ENCODE measurements at places on chromosomes 1 and 21.

DNA sequence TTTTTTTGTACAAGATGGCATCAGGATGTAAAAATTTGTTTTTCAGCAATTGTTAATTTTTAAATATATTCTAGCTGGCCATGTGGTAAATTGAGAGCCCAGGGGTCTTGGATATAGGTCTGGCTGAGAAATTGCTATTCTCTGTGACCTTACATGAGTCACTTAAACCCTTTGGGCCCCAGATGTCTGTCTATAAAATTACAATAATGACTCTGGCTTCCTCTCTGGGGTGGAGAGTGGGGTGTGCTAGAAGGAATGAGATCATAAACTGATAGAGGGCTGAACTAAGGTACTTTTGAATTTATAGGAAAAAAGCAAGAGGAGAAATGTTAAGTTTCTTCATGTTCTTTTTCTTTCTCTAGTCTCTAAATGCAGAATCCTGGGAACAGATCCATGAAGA is 12.4 kb upstream of the TCHH start:
- no peak for DNase-seq

- no peak for DNase-seq
These were observed 88.4 kb upstream of the COL6A1 start for GRCh38 chr21:45892916-45893739.

- no peak for DNase-seq
These were observed 55.8 kb upstream of the DNAH14 start for GRCh38 chr1:224873434-224874369.

- no peak for DNase-seq
These were observed 124.3 kb upstream of the ESRRG start for GRCh38 chr1:216847397-216848036.

- no peak for DNase-seq
These were observed 149.5 kb downstream of the GRIK3 start for GRCh38 chr1:36884801-36885200.

DNA sequence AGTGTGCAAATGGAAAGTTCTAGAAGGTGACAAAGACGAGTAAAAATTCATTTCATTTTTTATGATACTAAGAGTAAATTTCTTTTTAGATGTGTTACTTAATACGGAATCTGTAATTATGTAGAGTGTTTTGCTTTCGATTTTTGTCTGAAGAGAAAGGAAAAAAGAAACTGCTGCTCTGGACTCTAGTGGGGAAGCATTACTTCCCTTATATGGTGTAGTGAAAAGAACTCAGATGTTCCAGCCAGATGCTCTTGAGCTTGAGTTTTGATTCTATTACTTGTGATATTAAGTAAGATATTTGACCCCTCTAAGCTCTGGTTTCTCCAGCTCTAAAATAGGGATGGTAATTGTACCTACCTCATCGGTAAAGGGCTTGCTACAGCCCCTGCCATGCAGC is 12.2 kb upstream of the GPR161 start:
- DNase-seq, result no peak

DNA sequence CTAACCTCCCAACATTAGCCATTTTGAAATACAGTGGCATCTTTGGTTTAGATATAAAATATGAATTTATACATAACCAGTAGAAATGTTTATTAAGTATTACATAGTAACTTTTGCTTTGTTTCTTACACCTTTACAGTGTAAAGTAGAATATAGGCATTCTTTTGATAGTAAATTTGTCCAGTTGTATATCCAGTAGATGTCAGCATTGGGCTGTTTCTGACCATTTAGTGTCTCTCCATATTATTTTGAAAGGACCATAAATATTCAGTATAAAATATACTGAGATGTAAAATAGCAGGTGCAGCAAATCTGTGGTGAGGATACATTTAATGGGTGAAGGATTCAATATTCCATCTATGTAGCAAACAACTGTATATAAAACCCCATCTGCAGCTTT is 115.8 kb upstream of the ZRANB2 start:
- DNase-seq, result no peak

GRCh38 chr1:7232441-7233236 is 447.4 kb downstream of the CAMTA1 start:
- DNase-seq, result no peak

DNA sequence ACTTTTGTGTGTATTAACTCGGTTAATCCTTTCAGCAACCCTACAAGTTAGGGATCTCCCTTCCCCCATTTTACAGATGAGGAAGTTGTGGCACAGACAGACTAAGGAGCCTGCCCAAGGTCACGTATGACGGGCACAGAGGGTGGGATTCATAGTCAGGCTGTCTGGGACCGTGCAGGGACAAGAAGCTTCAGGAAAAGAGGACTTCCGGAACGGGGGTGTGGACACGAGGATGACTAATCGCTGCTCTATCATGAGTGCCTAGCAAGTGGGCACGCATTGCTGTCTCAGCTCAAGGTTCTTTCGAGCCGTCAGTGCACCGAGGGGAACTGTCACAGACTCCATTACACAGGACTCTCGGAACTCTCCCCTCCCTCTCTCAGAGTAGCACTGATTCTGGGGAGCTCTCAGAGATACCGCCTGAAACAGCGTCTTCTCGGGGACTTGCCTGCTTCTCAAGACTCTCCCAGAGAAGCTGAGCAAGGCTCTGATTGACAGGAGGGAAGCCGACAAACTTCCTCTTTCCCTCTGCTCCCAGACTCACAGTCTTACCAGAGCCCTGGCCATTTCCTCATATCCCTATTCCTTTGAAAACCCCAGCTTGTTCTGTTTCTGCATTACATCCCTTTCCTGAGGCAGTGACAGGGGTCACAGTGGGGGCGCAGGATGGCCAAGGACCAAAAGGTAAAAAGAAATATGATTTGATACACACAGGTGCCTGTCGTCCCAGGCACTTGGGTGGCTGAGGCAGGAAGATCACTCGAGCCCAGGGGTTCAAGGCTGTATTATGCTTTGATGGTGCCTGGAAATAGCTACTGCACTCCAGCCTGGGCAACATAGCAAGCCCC is 14.4 kb downstream of the FHAD1 start:
- DNase-seq, result peak; percentile 53

DNA sequence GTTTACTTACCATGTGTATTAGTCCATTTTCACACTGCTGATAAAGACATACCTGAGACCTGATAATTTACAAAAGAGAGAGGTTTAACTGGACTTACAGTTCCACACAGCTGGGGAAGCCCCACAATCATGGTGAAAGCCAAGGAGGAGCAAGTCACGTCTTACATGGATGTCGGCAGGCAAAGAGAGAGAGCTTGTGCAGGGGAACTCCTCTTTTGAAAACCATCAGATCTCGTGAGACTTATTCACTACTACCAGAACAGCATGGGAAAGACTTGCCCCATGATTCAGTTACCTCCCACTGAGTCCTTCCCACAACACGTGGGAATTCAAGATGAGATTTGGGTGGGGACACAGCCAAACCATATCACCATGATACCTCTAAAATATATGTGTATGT is 39.3 kb upstream of the ERRFI1 start:
- no peak for DNase-seq

DNA sequence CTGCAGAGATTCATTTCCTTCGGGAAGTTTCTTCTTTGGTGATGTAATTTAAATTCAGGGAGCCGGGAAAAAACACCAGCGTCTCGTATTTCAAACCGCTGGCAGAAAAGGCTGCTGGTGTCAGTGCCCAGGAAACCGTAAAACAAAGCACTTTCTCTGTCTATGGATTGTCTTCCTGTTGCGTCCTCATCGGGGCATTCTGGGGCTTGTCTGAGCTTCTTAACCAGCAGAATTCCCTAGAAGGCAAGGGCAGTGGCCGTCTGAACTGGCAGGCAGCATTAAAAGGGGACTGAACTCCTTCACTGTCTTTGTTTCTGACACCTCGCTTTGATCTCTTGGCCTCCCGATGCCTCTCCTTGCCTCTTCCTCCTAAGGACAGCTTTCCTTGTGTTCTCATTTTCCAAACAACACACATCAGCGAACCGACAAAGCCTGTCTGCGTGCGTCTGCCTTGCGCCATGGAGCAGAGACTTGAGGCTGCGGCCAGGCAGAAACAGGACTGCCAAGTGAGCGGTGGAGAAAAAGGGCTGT is 391.6 kb upstream of the VAMP3 start:
- no peak for DNase-seq

GRCh38 chr1:205339197-205339702 is 17.5 kb downstream of the KLHDC8A start:
- no peak for DNase-seq

GRCh38 chr1:117633423-117633822 is 27.6 kb downstream of the TENT5C start:
- no peak for DNase-seq

DNA sequence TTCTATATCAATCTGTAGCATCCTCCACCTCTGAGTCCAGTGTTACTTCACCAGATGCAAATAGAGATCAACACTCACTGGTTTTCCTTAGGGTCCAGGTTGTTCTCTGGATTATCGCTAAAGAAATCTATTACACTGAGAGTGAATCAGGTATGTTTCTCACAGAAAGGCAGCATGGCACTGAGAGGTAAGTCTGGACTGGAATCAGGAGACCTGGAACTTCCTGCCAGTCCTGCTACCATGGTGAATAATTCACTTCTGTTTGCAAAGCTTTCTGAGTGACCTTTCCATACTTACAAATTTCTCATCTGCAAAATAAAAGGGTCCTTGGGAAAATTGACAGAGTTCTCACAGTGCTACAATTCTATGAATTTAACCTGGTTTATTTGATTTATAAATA is 1583.3 kb downstream of the MRPL39 start:
- DNase-seq, result no peak

DNA sequence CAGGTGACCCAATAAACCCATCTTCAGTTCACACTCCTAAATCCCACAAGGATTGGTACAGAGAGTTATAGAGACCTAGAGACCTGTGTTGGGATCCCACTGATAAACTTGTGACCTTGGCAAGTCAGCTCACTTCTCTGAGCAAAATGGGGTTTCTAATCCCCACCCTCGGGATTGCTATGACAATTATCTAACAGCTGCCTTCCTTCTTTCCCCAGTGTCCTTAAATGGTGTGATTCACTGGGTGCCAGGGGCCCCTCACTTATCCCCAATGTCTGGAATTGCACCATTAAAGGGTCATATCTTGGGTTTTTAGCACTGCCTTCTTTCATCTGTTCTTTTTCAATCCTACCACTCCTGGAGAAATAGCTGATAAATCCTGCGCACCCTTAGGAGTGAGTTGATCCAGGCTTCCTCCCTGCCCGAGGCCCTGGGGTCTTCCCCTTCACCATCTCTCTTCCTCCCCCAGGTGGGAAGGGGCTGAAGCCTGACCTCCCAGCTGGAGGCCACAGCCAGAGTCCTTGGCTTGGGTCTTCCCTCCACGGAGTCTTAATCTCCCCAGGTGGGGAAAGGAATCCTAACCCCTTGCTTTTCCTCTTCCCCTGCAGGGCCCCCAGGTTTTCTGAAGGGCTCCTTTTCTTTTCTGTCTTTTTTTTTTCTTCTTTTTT is 39.7 kb downstream of the LACTBL1 start:
- no peak for DNase-seq

- DNase-seq, result no peak
These were observed 564.2 kb downstream of the PTPRU start for GRCh38 chr1:29800522-29800956.

DNA sequence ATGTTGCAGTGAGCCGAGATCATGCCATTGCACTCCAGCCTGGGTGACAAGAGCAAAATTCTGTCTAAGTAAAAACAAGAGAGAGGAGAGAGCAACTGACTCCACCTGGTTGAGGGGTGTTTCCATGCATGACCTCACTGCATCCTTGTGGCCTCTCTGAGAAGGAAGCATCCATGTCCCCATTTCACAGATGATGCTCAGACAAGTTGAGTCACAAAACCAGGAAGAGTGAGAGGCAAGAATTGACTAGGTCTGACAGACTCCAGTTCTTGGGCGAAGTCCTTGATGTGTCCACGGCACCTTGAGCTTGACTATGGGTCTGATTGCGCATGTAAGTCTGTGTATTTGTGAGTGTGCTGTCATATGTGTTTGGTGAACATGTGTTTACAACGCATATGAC is 105.8 kb downstream of the LACTBL1 start:
- no peak for DNase-seq

DNA sequence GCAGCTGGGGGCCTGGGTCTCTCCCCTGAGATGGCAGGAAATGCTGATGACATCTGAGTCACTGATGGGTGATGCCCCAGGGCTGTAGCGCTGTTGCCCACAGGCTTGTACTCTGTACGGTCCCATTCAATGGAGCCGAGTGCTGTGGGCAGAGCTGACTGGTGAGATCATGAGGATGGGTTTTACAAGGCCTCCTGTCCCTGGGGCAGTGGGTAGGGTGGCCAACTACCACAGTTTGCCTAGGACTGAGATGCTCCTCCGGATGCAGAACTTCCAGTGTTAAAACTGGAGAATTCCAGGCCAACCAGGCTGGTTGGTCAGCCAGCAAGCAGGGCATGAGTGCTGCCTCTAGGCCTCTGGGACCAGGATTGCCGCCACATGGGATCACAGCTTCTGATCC is 9.2 kb downstream of the PHLDA3 start:
- no peak for DNase-seq

DNA sequence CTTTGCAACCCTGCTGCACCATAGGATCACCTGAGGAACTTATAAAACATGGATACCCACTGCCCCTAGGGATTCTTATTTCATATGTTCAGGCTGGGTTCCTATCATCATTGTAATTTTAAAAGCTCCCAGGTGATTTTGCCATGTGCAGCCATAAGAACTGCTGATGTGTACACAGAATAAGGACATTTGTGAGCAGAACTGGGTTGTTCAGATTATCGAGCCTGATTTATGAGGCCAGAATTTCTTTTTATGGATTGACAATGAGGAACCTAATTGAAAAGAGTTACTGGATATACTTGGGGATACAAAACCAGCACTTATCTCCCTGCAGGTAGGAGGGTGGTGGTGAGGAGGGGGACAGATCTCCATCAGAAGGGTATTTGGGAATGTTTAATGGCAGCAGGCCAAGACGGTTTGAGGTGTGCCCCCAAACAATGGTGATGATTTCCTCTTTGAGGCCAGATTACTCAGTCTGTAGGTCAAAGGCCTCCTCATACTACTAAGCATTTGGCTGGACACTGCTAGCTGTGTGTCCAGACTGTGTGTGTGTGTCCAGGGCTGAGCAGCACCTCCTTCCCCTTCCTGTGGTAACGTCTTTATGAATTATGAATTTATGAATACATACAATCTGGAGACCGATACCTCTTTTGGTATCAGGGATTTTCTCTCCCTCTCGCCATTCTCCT is 18.9 kb downstream of the NOS1AP start:
- DNase-seq, result no peak

- no peak for DNase-seq
These were observed 2.9 kb downstream of the IL24 start for GRCh38 chr1:206900149-206900548.

DNA sequence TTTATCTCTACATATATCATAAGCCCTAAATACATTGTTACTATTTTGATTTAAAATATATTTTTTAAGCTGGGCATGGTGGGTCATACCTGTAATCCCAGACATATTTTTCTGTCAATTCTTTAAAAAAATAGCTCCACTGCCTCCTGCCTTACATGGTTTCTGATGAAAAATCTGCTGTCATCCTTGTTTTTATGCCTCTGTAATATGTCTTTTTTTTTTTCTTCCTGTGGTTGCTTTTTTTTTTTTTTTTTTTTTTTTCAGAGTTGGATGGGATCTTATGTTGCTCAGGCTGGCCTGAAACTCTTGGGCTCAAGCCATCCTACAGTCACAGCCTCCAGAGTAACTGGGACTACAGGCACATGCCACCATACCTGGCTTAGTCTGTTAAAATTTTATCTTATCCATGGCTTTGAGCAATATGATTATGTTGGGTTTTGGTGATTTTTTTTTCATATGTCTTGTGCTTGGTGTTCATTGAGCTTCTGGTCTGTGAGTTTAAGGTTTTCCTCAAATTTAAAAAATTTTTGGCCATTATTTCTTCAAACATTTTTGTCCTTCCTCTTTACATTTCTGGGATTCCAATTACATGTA is 12.4 kb upstream of the EDARADD start:
- no peak for DNase-seq

GRCh38 chr1:156797212-156797871 is 19.3 kb downstream of the SH2D2A start:
- no peak for DNase-seq
